ENCODE measurements at places on chromosomes 12 and 14.

GRCh38 chr14:86237733-86238132 is 707.8 kb downstream of the FLRT2 start:
- no peaks in the 10 kb centered on the region for H3K36me3 ChIP-seq
- no peak for DNase-seq
- no peak overlapping the region for H3K4me3 ChIP-seq
- no peak overlapping the region for H3K27ac ChIP-seq

DNA sequence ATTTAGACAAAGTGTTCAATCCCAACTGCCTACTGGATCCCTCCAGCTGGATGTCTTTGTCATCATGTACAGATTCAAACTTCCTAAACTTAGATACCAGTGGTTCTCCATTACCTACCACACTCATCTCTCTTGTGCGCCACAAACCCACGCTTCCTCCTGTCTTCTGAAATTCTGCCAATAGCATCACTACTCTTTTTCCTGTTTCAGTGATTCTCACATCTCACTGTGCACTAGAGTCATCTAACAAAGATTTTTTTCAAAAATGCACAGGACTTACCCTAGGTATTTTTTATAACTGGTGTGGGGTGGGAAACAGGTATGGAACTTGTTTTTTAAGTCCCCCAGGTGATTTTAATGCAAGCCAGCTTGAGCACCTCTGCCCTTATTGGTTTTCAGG is 5.9 kb downstream of the PSMB5 start:
- no peak overlapping the region for H3K4me3 ChIP-seq
- no peak overlapping the region for H3K27ac ChIP-seq
- no peaks in the 10 kb centered on the region for H3K27me3 ChIP-seq
- peaks cover 14% of the 10 kb centered on the region for H3K4me1 ChIP-seq
- peaks cover 69% of the 10 kb centered on the region for H3K36me3 ChIP-seq

DNA sequence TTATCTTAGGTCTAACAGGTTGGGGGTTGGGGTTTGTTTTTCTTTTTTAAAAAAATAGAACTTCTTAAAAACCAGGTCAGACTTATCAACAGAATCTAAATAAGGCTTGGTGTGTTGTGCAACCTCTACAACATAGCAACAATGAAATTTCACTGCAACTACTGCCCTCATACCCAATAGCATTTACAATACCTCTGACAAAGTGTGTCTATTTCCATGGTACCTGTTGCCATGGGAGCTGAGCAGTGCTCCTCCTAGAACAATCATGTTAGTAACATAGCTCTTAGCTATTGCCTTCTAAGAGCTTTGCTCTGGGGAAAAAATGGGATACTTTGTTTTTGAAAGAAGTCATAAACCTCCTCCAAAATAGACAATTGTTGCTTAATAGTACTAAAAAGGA is 103.3 kb upstream of the CCDC175 start:
- no peak overlapping the region for H3K4me3 ChIP-seq
- no peaks in the 10 kb centered on the region for H3K36me3 ChIP-seq
- no peaks in the 10 kb centered on the region for H3K27me3 ChIP-seq
- no peak for DNase-seq
- no peaks in the 10 kb centered on the region for H3K4me1 ChIP-seq
- H3K27ac ChIP-seq = no peak overlapping the region

GRCh38 chr14:73761618-73762355 is 47.6 kb upstream of the PNMA1 start:
- no peaks in the 10 kb centered on the region for H3K27me3 ChIP-seq
- H3K4me1 ChIP-seq = peaks cover 79% of the 10 kb centered on the region
- H3K4me3 ChIP-seq = no peak overlapping the region
- no peak for DNase-seq
- H3K36me3 ChIP-seq = no peaks in the 10 kb centered on the region
- peak overlapping the region; percentile 98 for H3K27ac ChIP-seq

GRCh38 chr12:76265424-76266180 is 82.6 kb downstream of the BBS10 start:
- H3K27me3 ChIP-seq = no peaks in the 10 kb centered on the region
- H3K36me3 ChIP-seq = no peaks in the 10 kb centered on the region
- H3K4me1 ChIP-seq = peaks cover 28% of the 10 kb centered on the region
- no peak for DNase-seq
- no peak overlapping the region for H3K4me3 ChIP-seq

GRCh38 chr12:113208041-113208934 is 13.0 kb upstream of the TPCN1 start:
- no peak for DNase-seq
- H3K27ac ChIP-seq = peak overlapping the region; percentile 40
- peaks cover 42% of the 10 kb centered on the region for H3K4me1 ChIP-seq
- H3K4me3 ChIP-seq = no peak overlapping the region
- no peaks in the 10 kb centered on the region for H3K36me3 ChIP-seq
- no peaks in the 10 kb centered on the region for H3K27me3 ChIP-seq

GRCh38 chr14:36519431-36520321 is at the start of gene NKX2-1:
Gene NKX2-1, minus strand, starts transcription at chr14:36520232. Its CDS starts 103 bp downstream, at chr14:36520129.
- peak; percentile 89 for DNase-seq
- H3K27ac ChIP-seq = peak within 1 kb of the TSS; percentile 91
- H3K27me3 ChIP-seq = peaks cover 95% of the 10 kb centered on the region
- no peaks in the 10 kb centered on the region for H3K36me3 ChIP-seq

- no peak overlapping the region for H3K27ac ChIP-seq
- no peak for DNase-seq
- no peaks in the 10 kb centered on the region for H3K36me3 ChIP-seq
- no peaks in the 10 kb centered on the region for H3K4me1 ChIP-seq
- H3K4me3 ChIP-seq = no peak overlapping the region
These were observed 128.2 kb downstream of the VRK1 start for GRCh38 chr14:96925422-96925821.

DNA sequence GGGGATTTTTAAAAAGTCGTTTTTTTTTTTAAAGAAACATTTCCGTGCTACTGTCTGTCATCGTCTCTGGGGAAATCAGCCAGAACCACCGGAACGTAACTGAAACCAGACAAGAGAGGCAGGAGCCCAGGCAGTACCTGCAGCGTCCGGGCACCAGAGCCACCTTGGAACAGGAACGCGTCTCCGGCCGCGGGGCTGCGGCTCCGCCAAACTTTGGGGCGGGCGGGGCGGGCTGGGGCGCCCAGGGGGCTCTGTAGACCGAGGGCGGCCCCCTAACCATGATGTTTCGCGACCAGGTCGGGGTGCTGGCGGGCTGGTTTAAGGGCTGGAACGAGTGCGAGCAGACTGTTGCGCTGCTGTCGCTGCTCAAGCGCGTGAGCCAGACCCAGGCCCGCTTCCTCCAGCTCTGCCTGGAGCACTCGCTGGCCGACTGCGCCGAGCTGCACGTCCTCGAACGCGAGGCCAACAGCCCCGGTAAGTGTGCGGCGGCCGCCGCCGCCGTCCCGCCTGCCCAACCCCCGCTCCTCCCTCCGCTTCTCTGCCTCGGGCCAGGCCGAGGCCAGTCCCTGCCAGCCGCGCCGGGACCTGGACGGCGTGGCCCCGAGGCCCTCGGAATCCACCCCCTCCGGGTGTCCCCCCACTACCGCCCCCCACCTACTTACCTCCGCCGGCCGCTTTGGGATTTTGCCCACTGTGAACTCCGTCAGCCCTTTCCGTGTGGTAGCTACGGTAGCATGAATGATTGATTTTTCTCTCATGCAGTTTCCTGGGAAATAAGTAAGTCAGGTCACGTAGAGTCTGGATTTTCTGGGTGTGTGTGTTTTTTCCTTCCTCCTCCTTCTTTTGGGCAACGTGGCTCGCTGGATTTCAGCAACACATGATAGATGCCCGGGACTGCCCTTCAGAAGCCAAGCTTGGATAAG is 972 bp downstream of the SAMD4A start:
- no peaks in the 10 kb centered on the region for H3K36me3 ChIP-seq
- peak overlapping the region; percentile 72 for H3K4me3 ChIP-seq
- no peaks in the 10 kb centered on the region for H3K27me3 ChIP-seq
- H3K4me1 ChIP-seq = peaks cover 26% of the 10 kb centered on the region
- H3K27ac ChIP-seq = peak overlapping the region; percentile 94

DNA sequence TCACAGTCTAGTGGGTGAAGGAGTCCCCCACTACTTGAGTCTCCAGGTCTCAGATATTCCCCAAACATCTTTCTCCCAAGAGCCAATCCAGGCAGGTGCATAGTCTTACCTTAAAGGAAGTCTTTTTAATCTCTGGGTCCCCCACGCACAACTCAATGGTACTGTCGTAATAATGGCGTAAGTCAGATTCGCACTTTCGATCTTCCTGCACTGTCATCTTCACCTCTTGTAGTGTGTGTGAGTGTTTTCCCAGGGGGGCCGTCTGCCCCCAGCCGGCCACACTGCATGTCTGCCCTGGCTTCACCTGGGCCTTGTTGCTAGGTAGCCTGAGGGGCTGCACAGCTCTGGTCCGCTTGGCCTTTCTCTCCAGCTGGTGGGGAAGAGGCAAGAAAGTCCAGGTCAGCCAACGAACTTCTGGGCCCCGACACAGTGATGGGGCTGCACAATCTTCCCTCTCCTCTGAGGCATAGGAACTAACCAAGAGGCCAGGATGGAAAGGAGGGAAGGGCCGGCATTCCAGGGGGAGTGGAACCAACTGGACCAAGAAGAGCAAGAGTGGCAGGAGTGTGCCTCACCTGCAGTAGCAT is 2.1 kb downstream of the GZMB start:
- no peak overlapping the region for H3K27ac ChIP-seq
- no peaks in the 10 kb centered on the region for H3K27me3 ChIP-seq
- no peaks in the 10 kb centered on the region for H3K36me3 ChIP-seq

DNA sequence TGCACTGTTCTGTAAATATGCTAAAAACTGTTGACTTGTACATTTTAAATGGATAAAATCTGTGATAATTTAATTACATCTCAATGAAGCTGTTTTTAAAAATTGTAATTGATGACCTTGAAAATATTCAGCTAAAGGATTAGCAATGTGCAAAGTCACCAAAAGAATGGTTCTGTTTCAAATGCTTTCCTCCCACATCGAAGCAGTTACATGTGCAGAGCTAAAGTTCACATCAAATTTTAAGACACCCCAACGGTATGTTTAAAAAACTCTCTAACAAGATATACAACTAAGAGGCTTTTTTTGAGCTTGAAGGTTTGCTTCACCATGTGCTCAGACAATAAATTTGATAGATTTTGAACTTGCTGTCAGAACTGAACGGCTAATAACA is 114.6 kb upstream of the KRAS start:
- H3K4me1 ChIP-seq = no peaks in the 10 kb centered on the region
- H3K36me3 ChIP-seq = no peaks in the 10 kb centered on the region
- H3K27ac ChIP-seq = no peak overlapping the region
- DNase-seq = no peak

GRCh38 chr12:117685110-117685926 is 283.5 kb downstream of the KSR2 start:
- DNase-seq = no peak
- H3K27me3 ChIP-seq = no peaks in the 10 kb centered on the region
- H3K36me3 ChIP-seq = no peaks in the 10 kb centered on the region
- no peak overlapping the region for H3K4me3 ChIP-seq

GRCh38 chr12:74033531-74033930 is 504.1 kb upstream of the ATXN7L3B start:
- H3K27ac ChIP-seq = no peak overlapping the region
- no peaks in the 10 kb centered on the region for H3K36me3 ChIP-seq
- no peak for DNase-seq
- H3K4me3 ChIP-seq = no peak overlapping the region

DNA sequence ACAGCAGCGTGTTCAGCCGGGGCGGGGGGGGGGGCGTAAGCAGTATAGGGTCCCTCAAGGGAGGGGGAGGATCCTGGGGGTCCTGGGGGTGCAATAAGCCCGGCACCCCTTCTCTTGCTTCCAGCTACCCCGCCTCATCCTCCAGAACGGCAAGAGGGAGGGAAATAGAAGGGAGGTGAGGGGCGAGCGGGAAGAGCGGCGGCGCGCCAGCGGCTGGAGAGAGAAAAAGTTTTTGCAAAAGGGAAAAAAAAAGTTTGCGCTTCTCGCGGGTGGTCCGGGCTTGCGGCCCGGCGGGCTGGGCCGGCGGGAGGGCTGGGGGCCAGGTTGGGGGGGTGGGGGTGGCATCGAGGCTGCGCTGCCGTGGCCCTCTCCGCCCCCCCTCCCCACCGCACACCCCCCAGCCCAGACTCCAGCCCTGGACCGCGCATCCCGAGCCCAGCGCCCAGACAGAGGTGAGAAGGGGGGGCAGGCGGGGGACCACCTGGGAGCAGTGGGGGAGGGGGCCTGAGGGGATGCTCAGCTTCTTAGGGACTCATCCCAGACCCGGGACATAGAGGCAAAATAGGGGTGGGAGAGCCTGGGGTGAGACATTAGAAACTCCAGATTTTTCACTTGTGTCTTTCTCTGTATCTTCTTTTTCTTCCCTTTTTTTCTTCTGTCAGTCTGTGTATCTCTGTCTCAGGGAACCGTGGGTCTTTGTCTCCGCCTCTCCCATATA is at the start of gene GLI1:
TSS of gene GLI1 (plus strand) at position 36 of the 718 bp plus-strand sequence. CDS start 3,907 bp downstream, outside the sequence.
- peaks cover 32% of the 10 kb centered on the region for H3K4me1 ChIP-seq
- H3K27me3 ChIP-seq = peaks cover 6% of the 10 kb centered on the region
- peak within 1 kb of the TSS; percentile 84 for H3K27ac ChIP-seq
- no peaks in the 10 kb centered on the region for H3K36me3 ChIP-seq

- H3K4me3 ChIP-seq = no peak overlapping the region
- H3K36me3 ChIP-seq = no peaks in the 10 kb centered on the region
- no peaks in the 10 kb centered on the region for H3K27me3 ChIP-seq
- H3K4me1 ChIP-seq = no peaks in the 10 kb centered on the region
These were observed 37.3 kb upstream of the E2F7 start for GRCh38 chr12:77102691-77103090.

DNA sequence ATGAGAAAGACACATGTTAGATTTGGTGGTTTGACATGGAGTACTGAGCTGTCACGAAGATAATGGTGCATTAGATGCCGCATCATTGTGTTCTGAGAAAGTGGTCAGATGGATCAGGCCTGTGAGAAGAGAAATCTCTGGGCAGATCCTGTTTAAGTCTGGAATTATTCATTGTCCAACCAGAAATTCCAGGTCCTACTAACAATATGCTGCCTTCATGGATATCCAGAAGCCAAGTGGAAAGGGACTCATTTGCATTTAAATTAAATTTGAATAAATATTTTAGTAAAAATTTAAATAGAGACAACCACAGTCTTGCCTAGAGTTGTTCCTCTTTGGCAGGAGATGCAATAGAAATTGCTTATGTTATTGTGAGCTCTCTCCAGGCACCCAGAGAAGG is 330.5 kb upstream of the TMEM132C start:
- no peaks in the 10 kb centered on the region for H3K36me3 ChIP-seq
- H3K4me3 ChIP-seq = no peak overlapping the region
- no peak overlapping the region for H3K27ac ChIP-seq
- H3K4me1 ChIP-seq = no peaks in the 10 kb centered on the region
- DNase-seq = no peak

GRCh38 chr14:74555476-74556050 is 56.5 kb downstream of the LTBP2 start:
- no peaks in the 10 kb centered on the region for H3K36me3 ChIP-seq
- no peak for DNase-seq
- no peak overlapping the region for H3K27ac ChIP-seq
- no peak overlapping the region for H3K4me3 ChIP-seq

DNA sequence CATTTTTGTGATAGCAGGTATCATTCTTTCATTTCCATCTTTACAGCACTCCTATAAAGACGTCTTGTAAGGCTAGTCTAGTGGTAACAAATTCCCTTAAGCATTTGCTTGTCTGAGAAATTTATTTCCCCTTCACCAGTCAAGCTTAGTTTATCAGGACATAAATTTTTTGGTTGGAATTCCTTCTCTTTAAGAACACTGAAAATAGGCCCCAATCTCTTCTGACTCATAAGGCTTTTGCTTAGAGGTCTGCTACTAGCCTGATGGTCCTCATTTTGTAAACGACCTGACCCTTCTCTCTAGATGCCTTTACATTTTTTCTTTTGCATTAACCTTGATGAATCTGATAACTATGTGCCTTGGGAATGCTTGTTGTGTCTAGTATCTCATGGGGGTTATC is 20.3 kb downstream of the OLR1 start:
- H3K4me3 ChIP-seq = no peak overlapping the region
- no peaks in the 10 kb centered on the region for H3K27me3 ChIP-seq
- peaks cover 7% of the 10 kb centered on the region for H3K4me1 ChIP-seq

- no peaks in the 10 kb centered on the region for H3K27me3 ChIP-seq
- DNase-seq = no peak
- no peak overlapping the region for H3K4me3 ChIP-seq
- H3K36me3 ChIP-seq = no peaks in the 10 kb centered on the region
- H3K4me1 ChIP-seq = peaks cover 6% of the 10 kb centered on the region
These were observed 32.9 kb downstream of the ARID2 start for GRCh38 chr12:45762185-45763110.
